OCI-LY7 (cell line): ENCODE measurements at places on chromosomes 6 and 20.
A peak's percentile ranks its signal among the peaks of the same experiment; 100 is the strongest.

DNA sequence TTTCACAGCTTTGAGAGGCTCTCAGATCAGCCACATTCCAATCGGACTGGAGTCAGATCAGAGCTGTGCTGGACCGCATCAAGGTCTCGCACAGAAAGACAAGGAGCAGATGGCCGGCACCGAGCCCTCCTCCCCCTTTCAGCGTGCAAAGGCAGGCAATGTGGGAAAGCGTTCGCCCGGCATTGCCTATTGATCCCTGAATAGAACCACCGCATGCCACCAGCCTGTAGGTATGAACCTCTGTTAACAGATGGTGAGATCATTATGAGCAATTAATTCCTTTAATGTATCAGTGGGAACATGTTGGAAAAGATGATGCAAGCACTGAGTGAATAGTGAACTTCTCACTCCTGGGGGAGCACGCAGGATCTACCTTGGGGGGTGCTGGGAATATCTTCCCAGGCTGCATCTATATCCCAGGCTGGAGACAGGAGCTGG, 117.5 kb upstream of the ID4 start:
- DNase-seq, result no peak

- DNase-seq, result no peak
These were observed 1.7 kb downstream of the COL11A2 start for GRCh38 chr6:33190504-33191107.

DNA sequence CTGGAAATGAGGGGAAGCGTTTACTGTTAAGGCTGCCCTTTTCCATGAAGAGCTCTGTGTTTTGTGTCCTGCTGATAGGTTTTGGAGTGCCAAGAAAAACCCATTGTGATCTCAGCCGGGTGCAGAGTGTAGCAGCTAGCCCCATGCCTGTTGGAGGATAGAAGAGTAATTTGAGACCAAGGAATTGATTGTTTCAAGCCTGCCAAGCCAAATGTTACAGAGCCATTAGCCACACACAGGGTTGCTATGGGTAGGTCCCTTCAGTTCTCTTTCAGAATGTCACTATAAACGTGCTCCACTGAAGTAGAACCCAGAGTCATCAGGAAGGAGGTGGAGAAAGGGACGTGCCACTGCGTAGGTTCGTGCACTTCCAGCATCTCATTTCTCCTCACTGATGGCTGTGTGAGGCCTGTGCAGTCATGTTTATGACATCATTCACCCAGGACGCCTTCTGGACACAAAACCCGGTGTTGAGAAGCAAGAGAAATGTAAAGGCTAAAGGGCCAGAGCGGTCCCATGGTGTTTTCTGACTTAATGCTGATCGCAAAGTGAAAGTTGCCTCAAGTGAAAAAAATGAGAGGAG, 6.6 kb downstream of the GMPR start:
- no peak for DNase-seq

GRCh38 chr20:32605167-32605656, 20.1 kb upstream of the NOL4L start:
- no peak for DNase-seq

- DNase-seq, result peak; percentile 35
These were observed 9.6 kb downstream of the IGF2R start for GRCh38 chr6:159978291-159979135.

- no peak for DNase-seq
These were observed 10.0 kb upstream of the FAM110A start for GRCh38 chr20:823574-823902.

DNA sequence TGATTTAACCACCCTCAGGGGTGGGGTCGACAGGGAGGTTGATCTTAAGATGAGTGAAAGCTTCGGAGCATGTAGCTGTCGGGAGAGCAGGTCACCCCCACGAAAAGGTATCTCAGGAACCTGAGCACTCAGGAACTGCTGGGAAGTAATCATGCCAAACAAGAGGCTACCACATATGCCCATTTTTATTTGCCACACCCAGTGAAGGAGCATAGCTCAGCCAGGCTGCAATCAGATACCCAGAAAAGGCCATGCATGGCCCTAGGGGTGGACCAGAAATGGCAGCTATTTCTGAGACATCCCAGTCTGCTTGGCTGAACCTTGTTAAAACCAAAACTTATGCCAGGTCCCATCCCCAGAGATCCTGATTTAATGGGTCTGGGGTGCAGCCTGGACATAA, 72.7 kb upstream of the ISM1 start:
- DNase-seq, result no peak
